Lung (tissue), 17 donors: ENCODE measurements at places on chromosomes 3 and 15. TPM values are rescaled to one million over a fixed set of nuclear protein-coding genes. Genes with fewer than 3 reads are reported as not detected.

CKMT1A gene
- 6.8 TPM for total RNA-seq

FSIP1 gene
- total RNA-seq, result 1.4 TPM

SPTBN5 gene
- 2.0 TPM for total RNA-seq

MYEF2 gene
- total RNA-seq, result 38.5 TPM

CCRL2 gene
- total RNA-seq, result 18.9 TPM

GUCA1C gene
- total RNA-seq, result not detected

RHOA gene
- 567 TPM for total RNA-seq

ST3GAL6 gene
- 18.5 TPM for total RNA-seq

CCR8 gene
- not detected for total RNA-seq

DNA sequence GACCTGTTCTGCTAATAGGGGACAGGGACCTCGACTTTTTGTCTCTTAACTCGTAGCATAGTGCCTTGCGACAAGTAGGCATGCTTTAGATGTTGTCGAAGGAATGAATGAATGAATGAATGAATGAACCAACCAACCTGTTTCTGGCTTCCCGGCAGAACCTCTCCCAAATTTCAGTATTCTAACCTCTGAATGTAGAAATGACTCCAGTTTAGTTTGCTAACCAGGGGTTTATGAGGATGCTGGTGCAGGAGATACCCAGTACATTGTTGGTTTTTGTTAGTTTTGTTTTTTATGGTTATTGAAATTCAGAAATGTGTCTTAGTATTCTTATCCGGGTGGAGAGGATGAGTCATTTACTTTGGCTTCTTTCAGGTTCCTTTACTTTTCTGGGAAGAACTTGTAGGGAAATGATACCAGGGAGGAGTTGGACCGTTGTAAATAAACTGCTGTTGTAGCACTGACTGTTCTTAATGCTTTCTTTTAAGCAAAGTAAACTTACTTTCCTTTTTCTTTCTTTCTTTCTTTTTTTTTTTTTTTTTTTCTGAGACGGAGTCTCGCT, 29.6 kb upstream of the EHHADH start:
- no peaks in the 10 kb centered on the region for H3K27me3 ChIP-seq
- H3K36me3 ChIP-seq, result no peaks in the 10 kb centered on the region
- peak overlapping the region; percentile 76 for H3K4me3 ChIP-seq
- DNase-seq, result no peak
- no peak overlapping the region for H3K27ac ChIP-seq

DNA sequence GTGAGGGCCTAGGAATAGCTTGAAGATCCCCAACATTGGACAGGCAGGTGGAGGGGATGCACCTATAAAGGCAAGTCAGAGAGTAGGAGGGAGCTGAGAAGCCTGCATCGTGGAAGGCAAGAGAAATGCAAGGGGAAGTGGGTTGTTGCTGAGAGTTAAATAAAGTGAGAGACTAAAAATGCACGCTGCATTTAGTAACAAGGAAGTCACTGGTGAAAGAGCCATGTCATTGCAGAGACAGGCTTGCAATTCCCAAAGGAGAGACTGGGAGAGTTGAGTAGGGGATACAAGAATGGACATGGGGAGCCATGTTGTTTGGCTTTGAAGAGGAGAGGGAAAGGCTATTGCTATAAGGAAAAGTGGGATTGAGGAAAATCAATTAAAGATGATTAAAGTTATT, 77.0 kb upstream of the HEG1 start:
- DNase-seq, result no peak
- H3K36me3 ChIP-seq, result no peaks in the 10 kb centered on the region
- H3K27ac ChIP-seq, result no peak overlapping the region

DNA sequence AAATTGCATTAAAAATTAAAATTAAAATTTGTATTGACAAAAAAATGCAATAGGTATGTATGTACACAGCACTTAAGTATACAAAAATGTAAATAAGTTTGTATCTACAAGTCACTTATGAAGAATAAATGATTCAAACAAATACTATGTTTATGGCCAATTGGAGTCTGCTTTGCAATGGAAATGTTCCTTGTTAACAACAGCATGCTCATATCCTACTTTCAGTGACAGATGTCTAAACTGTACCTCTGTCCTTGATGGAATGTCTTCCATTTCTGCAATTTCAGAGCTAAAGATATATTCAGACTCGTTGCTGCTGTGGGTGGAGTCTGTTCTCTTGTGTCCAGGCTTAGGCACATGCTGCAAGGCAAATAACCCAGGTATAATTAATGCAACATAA, 64.1 kb upstream of the MYO5C start:
- no peak overlapping the region for H3K4me3 ChIP-seq
- H3K27ac ChIP-seq, result no peak overlapping the region
- H3K36me3 ChIP-seq, result peaks cover 3% of the 10 kb centered on the region
- DNase-seq, result no peak
- H3K27me3 ChIP-seq, result no peaks in the 10 kb centered on the region

DNA sequence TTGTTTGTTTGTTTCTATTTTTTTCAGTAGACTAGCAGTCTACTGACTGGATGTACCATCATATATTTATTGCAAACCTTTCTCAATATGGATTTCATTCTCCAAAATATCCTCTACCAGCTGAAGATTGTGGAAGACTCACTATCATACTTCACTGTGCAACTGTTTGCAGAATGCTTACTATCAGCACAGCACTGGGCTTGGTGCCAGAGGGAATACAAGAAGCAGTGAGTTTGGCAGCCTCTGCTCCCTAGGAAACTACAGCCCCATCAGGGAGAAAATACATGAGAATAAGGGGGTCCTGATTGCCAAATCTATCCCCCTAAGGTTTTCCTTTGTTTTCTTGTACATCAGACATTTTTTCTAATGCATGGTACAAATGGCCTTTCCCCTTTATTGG, 27.5 kb downstream of the AQP9 start:
- DNase-seq, result peak; percentile 95
- no peak overlapping the region for H3K27ac ChIP-seq
- H3K4me3 ChIP-seq, result no peak overlapping the region
- H3K27me3 ChIP-seq, result no peaks in the 10 kb centered on the region
- H3K36me3 ChIP-seq, result no peaks in the 10 kb centered on the region

GRCh38 chr3:16070707-16071106, 103.8 kb upstream of the GALNT15 start:
- no peaks in the 10 kb centered on the region for H3K36me3 ChIP-seq
- no peak overlapping the region for H3K27ac ChIP-seq
- H3K4me3 ChIP-seq, result no peak overlapping the region

DNA sequence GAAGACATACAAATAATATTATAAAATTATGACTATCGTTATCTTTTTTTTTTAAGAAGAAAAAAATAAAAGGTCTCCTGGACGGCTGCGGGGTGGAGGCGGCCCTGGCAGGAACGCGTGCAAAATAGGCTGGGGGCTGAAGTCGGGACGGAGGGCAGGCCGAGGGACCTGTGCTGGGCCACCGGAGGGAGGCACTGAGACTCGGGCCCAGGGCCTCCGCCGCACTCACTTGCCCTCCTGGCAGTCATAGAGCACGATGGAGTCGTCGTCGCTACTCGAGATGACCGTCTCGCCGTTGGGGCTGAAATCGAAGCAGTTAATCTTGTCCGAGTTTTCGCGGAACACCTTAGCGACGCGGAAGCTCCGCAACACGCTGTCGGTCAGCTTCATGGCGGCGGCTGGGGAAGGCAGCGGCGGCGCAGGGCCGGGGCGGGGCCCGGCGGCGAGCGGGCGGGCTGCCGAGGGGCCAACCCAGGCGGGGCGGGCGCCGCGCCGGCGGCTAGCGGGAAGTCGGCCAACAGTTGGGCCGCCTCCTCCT, 408 bp downstream of the WDR82 start:
- peak; percentile 63 for DNase-seq
- H3K36me3 ChIP-seq, result no peaks in the 10 kb centered on the region
- H3K4me1 ChIP-seq, result peaks cover 17% of the 10 kb centered on the region

- DNase-seq, result no peak
- H3K27me3 ChIP-seq, result no peaks in the 10 kb centered on the region
- no peaks in the 10 kb centered on the region for H3K4me1 ChIP-seq
- no peak overlapping the region for H3K4me3 ChIP-seq
- no peak overlapping the region for H3K27ac ChIP-seq
Measured at GRCh38 chr15:24971052-24971451, 16.3 kb downstream of the SNRPN start.

GRCh38 chr15:75727851-75728715, 15.4 kb upstream of the CSPG4 start:
- no peaks in the 10 kb centered on the region for H3K36me3 ChIP-seq
- H3K4me1 ChIP-seq, result peaks cover 34% of the 10 kb centered on the region
- no peaks in the 10 kb centered on the region for H3K27me3 ChIP-seq
- no peak overlapping the region for H3K4me3 ChIP-seq

- no peak overlapping the region for H3K27ac ChIP-seq
- no peaks in the 10 kb centered on the region for H3K4me1 ChIP-seq
- no peaks in the 10 kb centered on the region for H3K36me3 ChIP-seq
- no peak overlapping the region for H3K4me3 ChIP-seq
- H3K27me3 ChIP-seq, result no peaks in the 10 kb centered on the region
Measured at GRCh38 chr3:102265720-102266119, 169.1 kb upstream of the ZPLD1 start.

DNA sequence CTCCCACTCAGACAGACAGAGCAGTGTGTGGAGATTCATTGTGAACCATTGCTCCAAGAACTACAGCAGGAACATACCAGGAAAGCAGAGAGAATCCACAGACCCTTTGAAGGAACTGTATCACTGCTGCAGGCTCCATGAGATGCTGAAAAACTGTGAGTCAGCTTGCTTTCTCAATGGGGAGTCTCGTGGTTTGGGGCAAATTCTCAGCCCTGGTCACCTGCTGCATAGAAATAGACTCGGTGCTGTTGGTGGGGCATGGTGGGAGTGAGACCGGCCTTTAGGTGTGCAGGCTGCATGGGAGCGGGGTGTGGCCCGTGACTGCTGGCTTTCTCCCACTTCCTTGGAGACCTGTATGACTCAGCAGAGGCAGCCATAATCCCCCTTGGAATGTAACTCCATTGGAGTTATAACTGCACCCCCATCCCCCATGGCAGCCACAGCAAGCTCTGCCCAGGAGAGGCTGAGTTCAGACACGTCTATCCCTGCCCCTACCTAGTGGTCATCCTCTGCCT, 35.6 kb downstream of the ALCAM start:
- no peak overlapping the region for H3K4me3 ChIP-seq
- no peak overlapping the region for H3K27ac ChIP-seq
- H3K27me3 ChIP-seq, result no peaks in the 10 kb centered on the region
- peak; percentile 25 for DNase-seq
- no peaks in the 10 kb centered on the region for H3K36me3 ChIP-seq

DNA sequence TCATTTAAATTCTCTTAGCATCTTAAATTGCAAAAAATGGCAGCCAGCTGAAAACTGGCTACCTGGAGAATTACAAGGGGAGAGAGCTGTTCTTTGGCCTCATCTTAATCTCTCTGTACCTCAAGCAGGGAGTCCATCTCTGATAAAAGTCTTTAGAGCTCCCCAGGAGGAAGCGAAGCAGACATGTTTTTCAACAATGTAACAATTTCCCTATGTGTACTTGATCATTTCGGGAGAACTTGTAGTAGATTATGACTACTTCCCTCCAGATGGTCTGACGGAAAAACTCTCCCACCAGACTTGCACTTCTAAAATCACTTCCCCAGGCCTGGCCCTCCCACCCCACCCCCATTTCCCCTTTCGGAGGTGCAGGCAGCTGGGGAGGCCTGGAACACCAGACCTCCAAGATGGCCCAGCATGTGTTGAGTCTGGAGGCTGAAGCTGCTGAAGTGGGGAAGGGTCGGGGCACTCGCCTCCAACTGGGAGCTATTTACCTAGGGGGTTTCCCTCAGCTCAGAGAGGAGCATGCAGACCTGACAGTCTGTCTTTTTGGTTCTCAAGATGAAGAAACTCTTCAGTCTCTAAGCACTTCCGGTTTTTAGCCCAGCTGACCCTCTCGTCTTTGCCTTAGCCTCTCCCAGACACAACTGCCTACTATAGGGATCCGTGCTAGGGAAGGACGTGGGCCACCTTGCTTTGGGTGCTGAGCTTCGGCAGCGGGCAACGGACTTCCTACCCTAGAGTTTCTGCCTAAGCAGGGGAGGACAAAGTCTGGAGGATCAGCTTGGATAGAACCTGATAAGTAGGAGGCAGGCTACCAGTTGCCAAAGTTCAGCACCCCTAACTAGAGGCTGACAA, 164.0 kb upstream of the TBL1XR1 start:
- peaks cover 21% of the 10 kb centered on the region for H3K4me1 ChIP-seq
- H3K36me3 ChIP-seq, result no peaks in the 10 kb centered on the region
- no peaks in the 10 kb centered on the region for H3K27me3 ChIP-seq
- peak; percentile 56 for DNase-seq

GRCh38 chr15:77179541-77179998, 108.7 kb upstream of the TSPAN3 start:
- no peaks in the 10 kb centered on the region for H3K4me1 ChIP-seq
- H3K27me3 ChIP-seq, result no peaks in the 10 kb centered on the region
- peaks cover 8% of the 10 kb centered on the region for H3K36me3 ChIP-seq
- H3K27ac ChIP-seq, result no peak overlapping the region
- no peak overlapping the region for H3K4me3 ChIP-seq

DNA sequence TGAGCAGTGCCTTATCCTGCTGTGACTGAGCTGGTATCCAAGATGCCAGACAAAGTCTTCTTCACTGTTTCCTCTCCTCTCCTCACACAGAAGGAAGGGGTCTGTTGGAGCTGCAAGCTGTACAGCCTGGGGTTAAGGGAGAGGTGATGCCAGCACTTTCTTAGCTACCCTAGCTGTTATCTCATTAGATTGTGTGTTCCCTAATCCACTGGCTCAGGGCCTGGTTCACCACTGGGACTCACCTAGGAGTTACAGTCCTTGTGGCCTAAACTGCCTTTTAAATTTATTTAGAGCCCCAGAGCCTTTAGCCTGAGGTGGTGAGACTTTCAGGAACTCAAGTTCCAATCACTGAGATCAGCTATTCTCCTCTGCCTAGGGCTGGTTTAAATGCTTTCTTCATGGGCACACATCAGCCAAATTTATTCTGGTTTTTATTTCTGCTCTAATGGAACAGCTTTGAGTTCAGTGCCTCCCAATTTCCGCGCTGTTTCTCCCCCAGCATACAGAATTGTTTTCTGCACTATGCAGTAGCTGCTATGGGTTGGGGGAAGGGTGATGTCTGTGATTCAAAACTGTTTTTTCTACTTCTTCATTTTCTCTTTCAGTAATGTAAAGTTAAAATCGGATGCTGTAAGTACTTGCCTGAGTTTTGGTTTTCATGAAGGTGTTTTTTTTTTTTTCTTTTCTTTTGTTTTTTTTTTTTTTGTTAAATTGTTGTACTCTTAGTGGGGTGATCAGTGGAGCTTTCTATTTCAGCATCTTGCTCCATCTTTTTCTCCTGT, 198.8 kb downstream of the DOCK3 start:
- H3K36me3 ChIP-seq, result no peaks in the 10 kb centered on the region
- no peak overlapping the region for H3K4me3 ChIP-seq

GRCh38 chr3:187211532-187212195, 14.4 kb downstream of the RTP1 start:
- no peak overlapping the region for H3K27ac ChIP-seq
- peaks cover 22% of the 10 kb centered on the region for H3K4me1 ChIP-seq
- no peaks in the 10 kb centered on the region for H3K27me3 ChIP-seq
- no peak overlapping the region for H3K4me3 ChIP-seq
- no peaks in the 10 kb centered on the region for H3K36me3 ChIP-seq
- no peak for DNase-seq

DNA sequence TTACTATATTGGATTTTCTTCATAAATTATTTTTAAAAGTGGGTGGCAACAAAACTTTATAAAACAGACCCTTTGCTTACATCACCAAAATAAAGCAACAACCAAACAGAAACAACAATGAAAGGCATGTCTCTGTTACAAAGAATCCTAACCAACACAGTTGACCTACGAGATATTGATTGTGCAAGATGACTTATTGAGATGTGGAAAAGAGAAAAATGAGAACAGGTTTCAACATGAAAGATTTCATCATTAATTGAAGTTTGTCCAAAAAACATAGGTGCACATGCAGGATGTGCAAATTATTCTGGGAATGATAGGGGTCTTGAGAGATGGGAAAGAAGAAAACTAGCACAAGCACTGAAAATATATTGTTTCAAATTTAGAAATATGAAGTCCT, 9.0 kb downstream of the GMNC start:
- no peak for DNase-seq
- no peak overlapping the region for H3K27ac ChIP-seq
- H3K4me3 ChIP-seq, result no peak overlapping the region
- H3K27me3 ChIP-seq, result no peaks in the 10 kb centered on the region
- H3K36me3 ChIP-seq, result no peaks in the 10 kb centered on the region
